ENCODE measurements at places on chromosomes 16 and 17. TPM values are rescaled to one million over a fixed set of nuclear protein-coding genes. Genes with fewer than 3 reads are reported as not detected.

The CDH5 gene
- 373 TPM for total RNA-seq

The DOK4 gene
- 22.7 TPM for total RNA-seq

The DNASE1 gene
- total RNA-seq: 5.8 TPM

The NSF gene
- 45.0 TPM for total RNA-seq

The PRR35 gene
- total RNA-seq: under 0.01 TPM

The SULT1A3 gene
- 4.0 TPM for total RNA-seq

The SEPTIN12 gene
- not detected for total RNA-seq

The MT1A gene
- not detected for total RNA-seq

The CES1 gene
- not detected for total RNA-seq

The AHSP gene
- total RNA-seq: not detected

The GRIN2C gene
- total RNA-seq: under 0.01 TPM

The TMEM92 gene
- total RNA-seq: not detected

The FAAP100 gene
- total RNA-seq: 19.5 TPM

The SPATA32 gene
- not detected for total RNA-seq

The ZPBP2 gene
- not detected for total RNA-seq

The CCL23 gene
- total RNA-seq: not detected

The C16orf95 gene
- total RNA-seq: 9.4 TPM

The FBXW10 gene
- total RNA-seq: not detected

The RNF43 gene
- 0.15 TPM for total RNA-seq

The CRHR1 gene
- not detected for total RNA-seq

The CCL18 gene
- total RNA-seq: not detected

The ZG16 gene
- not detected for total RNA-seq

The SSTR5 gene
- not detected for total RNA-seq

The SIAH1 gene
- 27.9 TPM for total RNA-seq

The NPW gene
- 2.0 TPM for total RNA-seq
